Occipital lobe (tissue), 3 donors: ENCODE measurements at places on chromosomes 2 and 18.

DNA sequence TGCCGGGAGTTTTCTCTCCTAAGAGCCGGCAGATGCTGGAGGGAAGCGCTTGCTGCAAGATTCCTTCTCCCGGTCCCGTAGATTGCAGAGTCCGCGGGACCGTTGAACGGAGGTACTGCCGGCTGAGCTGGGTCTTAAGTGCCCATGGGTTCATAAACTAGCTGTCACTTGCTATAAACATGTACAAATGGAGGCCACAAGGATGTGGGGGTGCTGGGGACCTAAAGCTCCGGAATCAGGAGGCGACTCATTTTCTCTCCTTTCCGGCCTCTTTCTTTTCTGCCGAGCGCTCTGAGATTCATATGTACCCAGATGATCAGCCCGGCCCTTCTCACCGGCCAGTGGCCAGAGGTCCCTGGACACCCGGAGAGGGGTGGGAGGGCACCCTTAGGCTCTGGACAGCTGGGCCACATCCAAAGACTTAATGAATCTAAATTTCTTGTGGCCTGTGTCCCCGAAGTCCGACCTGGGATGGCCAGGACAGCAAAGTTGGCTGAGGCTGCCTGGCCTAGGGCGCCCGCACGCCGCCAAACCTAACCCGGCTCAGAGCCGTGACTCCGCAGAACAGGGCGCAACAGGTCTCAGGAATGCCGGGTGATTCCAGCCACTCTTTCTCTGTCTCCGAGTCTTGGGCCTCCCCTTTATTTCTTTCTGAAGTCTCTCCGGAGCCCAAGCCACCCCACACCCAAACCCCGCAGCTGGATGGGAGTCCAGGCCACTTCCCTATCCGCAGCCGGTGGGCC lies 2.4 kb upstream of the PAX3 start:
- DNase-seq: no peak

DNA sequence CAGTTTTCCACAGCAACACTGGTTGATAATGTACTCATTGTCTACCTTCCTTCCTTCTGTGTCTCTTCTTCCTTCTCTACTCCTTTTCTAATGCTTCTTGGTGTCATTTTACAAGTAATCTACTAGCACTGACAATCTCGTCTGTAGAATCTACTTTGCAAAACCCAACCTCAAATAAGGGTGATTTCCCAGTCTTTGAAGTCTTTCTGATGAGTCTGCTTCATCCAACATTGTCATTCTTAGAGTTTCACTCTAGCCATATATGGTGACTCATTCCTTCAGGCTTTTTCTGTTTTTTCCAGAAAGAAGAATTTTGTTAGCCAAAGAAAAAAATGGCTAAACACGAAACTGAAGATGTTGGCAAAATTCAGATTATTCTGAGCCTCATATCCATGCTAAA lies 288.7 kb downstream of the MBD2 start:
- DNase-seq: no peak

DNA sequence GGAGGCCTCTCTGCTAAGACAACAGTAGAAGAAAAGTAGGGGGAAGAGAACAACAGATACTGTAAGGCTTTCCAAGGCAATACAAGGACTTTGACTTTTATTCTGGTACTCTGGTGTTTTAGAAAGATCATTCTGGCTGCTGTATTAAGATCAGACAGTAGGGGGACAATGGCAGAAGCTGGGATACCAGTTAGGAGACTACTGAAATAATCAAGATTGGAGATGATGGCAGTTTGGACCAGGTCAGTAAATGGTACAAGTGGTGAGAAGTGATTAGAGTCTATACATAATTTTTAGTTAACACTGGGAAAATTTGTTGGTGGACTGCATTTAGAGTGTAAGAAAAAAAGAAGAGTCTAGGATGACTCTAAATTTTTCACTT lies 139.7 kb downstream of the ROCK1 start:
- DNase-seq: no peak

DNA sequence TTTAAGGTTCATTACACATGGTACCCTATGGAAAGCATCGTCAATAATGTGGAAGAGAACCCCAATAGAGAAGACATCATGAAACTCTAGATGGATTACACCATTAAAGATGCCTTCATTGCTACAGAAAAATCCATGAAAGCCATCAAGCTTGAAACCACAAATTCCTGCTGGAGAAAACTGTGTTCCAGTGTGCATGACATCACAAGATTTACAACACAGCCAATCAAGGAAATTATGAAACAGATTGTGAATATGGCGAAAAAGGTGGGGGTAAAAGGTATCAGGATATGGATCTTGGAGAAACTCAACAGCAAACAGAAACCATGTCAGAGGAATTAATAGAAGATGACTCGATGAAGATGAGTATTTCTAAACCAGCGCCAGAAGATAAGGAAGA lies 200.0 kb downstream of the SLC4A10 start:
- DNase-seq: no peak

GRCh38 chr2:24304098-24304497 lies 56.2 kb downstream of the ITSN2 start:
- peak; percentile 15 for DNase-seq

GRCh38 chr2:86358957-86359356 lies 21.5 kb upstream of the REEP1 start:
- no peak for DNase-seq

GRCh38 chr2:177289824-177290628 lies 25.5 kb upstream of the NFE2L2 start:
- DNase-seq: no peak

- no peak for DNase-seq
These were observed 131.5 kb upstream of the MEIS1 start for GRCh38 chr2:66303471-66303870.

DNA sequence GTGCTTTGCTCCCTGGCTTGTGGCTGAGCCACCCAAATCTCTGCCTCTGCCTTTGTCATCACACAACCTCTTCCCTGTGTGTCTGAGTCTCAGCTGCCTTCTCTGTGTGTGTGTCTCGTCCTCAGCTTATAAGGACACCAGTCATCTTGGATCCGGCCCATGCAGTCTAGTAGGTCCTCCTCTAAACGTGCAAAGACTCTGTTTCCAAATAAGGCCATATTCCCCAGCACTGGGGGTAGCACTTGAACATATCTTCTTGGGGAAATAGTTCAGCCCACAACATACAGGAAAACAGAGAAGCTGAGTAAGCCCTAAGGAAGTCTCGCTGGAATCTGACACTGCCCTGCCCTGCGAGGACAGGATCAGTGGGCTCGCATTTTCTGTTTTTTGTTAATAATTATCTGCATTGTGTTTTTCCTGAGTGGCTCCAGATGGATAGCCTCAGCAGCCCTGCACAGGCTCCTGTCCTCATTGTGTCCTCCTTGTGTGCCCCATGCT lies 42.1 kb downstream of the MTCL1 start:
- no peak for DNase-seq

GRCh38 chr2:136226903-136227302 lies 109.0 kb upstream of the CXCR4 start:
- DNase-seq: no peak

DNA sequence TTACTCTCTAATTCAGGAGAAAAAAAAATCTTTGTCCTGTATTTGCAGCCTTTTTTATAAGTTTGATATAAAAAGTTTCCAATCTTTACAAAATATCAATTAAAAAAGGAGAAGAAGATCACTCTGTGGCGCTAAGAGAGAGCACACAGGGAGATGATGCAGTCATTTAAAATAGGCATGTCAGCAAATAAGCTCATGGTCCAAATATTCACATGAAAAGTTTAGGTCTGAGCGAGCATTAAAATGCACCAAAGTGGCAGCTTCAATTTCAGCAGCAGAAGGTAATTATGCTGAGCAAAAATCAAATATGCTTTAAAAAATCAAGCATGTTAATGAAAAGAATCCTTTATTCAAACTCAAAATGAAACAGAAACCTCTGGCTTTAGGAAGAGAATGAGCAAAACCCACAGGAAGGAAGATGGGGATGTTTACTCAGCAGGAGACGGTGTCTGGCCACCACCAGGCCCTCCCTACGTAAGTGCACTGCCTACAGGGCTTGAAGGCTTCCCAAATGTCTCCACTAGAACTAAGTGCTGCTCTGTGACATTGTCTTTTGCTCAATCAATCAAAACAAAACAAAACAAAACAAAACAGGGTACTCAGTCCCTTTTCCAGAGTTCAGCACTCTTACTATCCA lies 120.4 kb downstream of the L3MBTL4 start:
- no peak for DNase-seq

DNA sequence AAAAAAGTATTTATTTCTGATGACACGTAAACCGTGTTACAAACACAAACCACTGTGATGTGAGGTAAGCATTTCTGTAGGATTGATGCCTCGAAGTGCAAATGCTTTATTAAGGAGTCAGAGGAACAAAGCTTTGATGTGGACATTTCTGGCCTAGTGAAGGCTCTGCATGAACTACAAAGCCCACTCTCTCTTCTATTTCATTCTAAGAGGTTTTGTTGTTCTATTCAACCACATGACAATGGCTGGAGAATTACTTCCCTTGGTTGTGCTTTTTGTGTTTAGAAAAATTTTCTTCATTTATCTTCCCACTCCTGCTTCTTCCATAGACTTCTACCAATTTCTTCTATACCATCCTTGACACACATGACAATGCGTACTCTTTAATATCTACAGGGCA lies 125.7 kb upstream of the CCDC195 start:
- no peak for DNase-seq

- no peak for DNase-seq
These were observed 1392.9 kb upstream of the ACVR2A start for GRCh38 chr2:146451972-146452371.

GRCh38 chr2:119837759-119838158 lies 78.0 kb downstream of the PTPN4 start:
- no peak for DNase-seq

DNA sequence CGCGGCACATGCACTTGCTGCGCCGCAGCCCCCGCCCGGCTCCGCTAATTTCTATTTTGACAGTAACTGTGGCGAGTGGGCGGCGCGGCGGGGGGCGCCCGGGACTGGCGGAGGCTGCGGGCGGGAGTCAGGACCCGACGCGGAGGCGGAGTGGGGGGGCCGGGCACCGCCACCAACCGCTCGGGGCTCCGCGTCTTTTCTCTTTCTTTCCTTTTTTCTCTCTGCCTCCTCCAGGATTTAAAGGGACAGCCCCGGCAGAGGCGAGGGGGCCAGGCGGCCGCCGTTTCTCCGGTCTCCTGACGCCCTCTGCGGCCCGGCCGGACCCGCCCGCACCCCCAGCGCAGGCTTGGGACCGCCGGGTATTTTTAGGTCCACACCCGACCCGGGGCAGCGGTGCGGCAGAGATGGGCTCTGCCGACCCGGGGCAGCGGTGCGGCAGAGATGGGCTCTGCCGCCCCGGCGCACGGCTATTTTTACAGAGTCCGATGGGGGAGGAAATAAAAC lies 460 bp upstream of the ZBTB7C start:
- no peak for DNase-seq

- no peak for DNase-seq
These were observed 798.5 kb downstream of the SATB2 start for GRCh38 chr2:198659096-198659870.

DNA sequence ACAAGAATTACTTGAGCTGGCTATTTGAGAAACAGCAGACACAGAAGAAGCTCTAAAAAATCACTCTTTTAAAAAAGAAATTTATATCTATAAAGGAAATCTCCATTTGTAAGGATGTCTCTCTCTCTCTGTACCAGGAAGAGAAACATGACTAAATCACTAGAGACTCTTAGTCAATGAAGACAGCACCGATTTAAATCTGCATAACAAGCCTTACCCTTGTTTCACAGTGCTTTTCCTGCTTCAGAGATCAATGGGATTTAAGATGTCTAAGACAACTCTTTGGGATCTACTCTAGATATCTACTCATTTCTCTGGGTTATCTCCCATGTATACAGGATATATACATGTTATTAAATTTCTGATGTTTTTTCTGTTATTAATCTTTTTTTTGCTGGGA lies 359.2 kb upstream of the RND3 start:
- DNase-seq: no peak

- no peak for DNase-seq
These were observed 30.0 kb upstream of the SLC3A1 start for GRCh38 chr2:44245083-44245861.

GRCh38 chr2:202237787-202238233 lies 587 bp downstream of the SUMO1 start:
- peak; percentile 40 for DNase-seq

DNA sequence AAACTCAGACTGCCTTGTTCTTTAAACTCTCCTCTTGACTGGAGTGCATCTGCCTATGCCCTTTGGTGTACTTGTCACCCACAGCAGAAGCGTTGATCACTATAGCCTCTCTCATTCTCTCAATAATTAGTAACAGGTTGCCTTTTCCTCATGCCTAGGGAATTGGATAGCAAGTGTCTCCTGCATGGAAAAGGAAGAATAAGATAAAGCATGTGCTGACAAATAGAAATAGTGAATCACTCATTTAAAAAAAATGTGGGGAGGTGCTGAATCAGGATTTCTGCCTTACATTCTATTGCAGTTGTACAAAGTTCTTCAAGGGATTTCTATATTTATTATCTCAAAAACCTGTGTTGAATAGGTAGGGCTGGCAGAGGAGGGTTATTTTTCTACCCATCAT lies 323.0 kb downstream of the TXNL1 start:
- DNase-seq: no peak

GRCh38 chr18:46320928-46321711 lies 216.9 kb downstream of the HAUS1 start:
- DNase-seq: no peak

DNA sequence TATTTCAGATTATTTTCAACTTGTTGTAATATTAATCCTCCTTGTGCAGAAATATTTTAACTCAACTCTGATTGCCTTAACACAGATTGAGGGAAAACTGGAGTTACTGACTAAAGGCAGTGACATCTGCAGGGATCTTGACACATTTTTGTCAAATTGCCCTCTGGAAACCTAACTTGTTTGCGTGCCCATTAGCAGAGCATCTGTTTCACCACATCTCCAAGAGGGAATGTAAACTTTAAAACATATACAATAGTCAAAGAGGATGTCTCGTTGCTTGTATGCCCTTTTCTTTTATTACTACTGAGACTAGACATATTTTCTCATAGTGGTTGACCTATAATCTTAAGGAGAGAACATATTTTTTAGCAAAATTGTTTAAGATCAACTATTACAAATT lies 14.2 kb downstream of the INPP1 start:
- DNase-seq: no peak

GRCh38 chr2:199757233-199757870 lies 93.6 kb downstream of the FTCDNL1 start:
- DNase-seq: peak; percentile 85

- no peak for DNase-seq
These were observed 61.6 kb upstream of the RAB27B start for GRCh38 chr18:54766634-54767033.

GRCh38 chr2:105789745-105790460 lies 45.2 kb downstream of the NCK2 start:
- no peak for DNase-seq

DNA sequence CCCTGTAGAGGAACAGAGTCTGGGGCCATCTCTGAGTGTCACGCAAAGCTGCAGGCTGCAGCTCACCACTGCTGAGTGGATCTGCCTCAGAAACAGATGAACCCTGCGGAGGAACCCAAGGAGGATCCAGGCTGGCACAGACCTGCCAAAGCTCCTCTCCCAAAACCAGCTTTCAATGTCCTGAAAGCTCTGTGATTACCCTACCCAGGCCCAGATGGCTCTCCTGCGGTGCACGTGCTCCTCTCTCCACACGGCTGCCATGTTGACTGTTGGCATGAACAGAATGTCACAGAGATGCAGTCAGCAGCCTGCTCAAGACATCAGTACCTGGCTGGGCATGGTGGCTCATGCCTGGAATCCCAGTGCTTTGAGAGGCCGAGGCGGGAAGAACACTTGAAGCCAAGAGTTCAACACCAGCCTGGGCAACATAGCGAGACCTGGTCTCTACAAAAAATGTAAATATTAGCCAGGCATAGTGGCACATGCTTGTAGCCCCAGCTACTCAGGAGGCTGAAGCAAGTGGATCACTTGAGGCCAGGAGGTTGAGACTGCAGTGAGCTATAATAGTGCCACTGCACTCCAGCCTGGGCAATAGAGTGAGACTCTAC lies 216.8 kb downstream of the MGAT5 start:
- DNase-seq: no peak
